Suppressor macrophage treated with lipopolysaccharide for 4 hours (primary cell): ENCODE measurements at places on chromosomes 3 and 15.

DNA sequence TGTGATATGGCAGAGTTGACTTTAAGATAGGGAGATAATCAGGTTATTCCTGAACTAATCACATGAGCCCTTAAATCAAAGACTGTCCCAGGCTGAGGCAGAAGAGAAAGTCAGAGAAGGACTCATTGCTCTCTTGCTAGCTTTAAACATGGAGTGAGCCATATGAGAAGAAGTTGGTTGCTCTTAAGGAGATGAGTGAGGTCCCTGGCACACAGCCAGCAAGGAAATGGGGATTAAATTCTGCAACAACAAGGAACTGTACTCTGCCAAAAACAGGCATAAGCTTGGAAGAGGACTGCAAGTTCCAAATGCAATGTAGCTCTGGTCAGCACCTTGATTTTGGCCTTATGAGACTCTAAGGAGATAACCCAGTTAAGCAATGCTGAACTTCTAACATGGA, 457.0 kb downstream of the PLOD2 start:
- DNase-seq, result no peak

DNA sequence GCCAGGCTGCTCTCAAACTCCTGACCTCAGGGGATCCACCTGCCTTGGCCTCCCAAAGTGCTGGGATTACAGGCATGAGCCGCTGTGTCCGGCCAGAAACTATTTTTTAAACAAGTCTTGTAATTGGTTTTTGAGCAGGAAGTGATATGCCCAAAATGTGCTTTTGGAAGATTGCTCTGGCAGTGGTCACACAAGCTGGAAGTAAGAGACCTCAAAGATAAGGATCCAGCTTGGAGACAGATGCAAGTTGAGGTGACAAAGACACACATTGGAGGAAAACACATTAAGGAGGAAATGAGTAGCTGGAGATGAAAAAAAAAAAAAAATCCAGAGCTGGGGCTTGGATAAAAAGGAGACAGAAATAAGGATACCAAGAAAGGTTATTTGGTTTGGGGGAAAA, 6.3 kb downstream of the TM4SF18 start:
- no peak for DNase-seq

DNA sequence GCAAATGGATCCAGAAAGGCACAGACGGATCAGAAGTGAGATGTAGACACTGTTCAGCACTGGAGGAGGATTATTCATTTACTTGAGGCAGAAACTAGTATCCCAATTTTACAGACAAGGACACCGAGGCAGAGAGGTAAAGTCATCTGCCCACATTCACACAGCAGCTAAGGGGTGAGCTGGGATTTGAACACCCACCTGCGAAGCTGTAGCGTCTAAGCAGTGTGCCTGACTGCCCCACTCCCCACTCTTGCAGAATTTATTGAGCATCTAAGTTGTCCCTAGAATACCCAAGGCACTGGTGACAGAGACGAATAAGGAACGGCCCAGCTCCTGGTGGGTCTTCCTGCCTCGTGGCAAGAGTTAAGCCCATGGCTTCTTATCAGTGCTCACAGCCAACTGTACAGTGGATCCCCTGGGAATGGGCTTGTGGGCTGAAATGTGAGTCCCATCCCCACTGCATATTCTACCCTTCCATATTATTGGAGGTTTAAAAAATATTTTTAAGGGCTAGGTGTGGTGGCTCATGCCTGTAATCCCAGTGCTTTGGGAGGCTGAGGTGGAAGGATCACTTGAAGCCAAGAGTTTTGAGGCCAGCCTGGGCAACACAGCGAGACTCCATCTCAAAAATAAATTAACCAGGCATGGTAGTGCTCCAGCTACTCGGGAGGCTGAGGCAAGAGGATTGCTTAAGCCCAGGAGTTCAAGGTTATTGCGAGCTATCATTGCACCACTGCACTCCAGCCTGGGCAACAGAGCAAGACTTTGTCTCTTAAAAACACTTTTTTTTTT, 77.6 kb downstream of the IQSEC1 start:
- DNase-seq, result no peak

GRCh38 chr3:77244981-77245380, 205.1 kb downstream of the ROBO2 start:
- DNase-seq, result no peak

DNA sequence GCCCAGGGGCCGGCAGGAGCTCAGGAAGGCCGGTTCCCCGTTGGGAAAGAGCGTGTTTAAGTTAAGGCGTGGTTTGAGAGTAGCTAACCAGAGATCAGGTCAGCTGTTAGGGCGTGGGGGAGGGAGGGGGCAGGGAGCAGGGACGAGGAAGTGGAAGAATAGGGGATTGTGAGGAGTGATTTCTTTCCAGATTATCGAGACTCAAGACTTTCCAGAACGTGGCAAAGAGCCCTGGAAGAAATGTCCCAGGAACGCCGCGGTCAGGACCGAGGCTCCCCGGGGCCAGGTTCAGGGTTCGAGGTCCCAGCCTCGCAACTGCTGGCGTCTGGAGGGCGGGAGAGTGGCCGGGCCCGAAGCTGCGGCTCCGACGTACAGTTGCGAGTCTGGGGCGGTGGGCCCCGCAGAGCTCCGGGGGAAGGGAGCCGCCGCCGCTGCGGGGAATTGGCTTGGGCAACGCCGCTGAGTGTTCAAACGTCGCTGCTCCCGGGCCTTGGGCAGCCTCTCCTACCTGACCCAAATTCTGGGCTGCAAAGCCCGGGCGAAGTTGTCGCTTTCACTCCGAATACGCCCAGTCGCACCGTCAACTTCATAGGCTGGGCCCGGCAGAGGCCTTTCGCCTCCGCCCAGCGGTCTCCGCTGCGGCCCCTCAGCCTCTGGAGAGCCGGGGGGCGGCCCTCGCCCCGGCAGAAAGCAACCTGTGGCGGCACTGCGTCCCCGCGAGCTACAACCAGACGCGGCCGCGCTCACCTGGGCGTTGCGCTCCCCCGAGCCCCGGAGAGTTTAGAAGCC, 9.5 kb downstream of the ISL2 start:
- peak; percentile 50 for DNase-seq

- DNase-seq, result no peak
Measured at GRCh38 chr3:116815321-116815720, 105.7 kb downstream of the TUSC7 start.
